Stimulated activated CD4-positive, alpha-beta T cell treated with anti-CD3 and anti-CD28 coated beads, Interleukin-15, amount 100 ng/mL, for 1 hour (primary cell): ENCODE measurements at places on chromosomes 5 and 9.

DNA sequence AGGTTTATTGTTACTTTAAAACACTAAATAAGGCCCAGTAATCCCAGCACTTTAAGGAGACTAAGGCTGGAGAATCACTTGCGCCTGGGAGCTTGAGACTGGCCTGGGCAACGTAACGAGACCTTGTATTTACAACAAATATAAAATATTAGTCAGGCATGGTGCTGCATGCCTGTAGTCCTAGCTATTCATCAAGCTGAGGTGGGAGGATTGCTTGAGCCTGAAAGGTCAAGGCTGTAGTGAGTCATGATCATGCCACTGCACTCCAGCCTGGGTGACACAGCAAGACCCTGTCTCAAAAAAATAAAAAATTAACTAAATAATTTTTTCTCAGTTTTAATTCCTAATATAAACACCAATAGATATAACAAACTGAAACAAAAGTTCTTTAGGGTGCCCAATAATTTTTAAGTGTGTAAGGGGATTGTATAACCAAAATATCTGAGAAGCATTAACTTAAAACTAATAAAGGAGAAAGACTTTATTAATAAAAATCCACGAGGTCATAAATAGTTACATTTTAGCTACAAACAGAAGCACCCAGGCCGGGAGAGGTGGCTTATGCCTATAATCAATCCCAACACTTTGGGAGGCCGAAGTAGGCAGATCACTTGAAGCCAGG is 32.7 kb downstream of the FAM13B start:
- DNase-seq = no peak

DNA sequence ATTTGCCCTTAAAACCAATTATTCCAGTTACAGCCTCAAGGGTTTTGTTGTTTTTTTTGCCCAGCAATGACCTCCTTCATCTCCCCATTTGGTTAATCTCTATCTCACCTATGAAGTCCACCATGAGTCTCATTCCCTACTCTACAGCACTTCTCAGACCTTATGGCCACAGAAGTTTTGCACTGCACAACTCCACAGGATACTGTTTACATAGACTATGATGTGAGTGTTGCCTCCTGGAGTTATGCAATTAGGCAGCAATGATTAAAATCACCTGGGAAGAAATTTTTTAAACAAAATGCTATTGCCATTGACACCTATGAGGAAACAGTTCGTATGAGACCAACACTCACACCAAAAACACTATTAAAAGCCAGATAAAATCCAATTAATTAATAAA is 39.7 kb downstream of the ZDHHC21 start:
- DNase-seq = no peak

DNA sequence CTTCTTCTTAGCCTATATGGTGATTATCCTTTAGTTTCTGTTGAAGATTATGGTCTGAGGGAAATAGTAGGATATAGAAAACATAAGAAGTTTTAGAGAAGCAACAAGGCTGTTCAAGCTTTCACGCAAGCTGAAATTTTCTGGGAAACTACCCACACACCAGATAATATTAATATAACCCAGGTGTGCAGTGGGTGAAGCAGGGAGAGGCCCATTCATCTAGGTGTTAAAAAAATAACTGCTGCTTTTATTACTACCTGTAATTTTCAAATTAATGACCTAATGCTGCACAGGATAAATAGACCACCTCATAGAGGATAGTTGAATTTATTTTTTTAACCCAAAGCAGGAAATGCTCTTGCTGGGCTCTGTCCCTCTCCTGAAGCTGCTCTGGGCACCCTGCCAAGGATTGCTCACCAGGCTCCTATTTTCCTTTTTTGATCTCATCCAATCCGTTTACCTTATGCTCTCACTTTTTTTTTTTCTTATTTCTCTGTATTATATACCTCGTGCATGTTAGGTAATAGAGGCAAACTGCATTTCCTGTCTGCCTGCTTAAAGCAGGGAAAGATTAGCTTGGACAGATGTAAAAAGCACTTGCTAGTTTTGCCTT is 124.3 kb upstream of the SLC12A2 start:
- no peak for DNase-seq

- DNase-seq = no peak
Measured at GRCh38 chr5:29548262-29548661, 1645.2 kb upstream of the CDH6 start.

- DNase-seq = no peak
Measured at GRCh38 chr5:180316586-180316985, 24.7 kb upstream of the MAPK9 start.

- no peak for DNase-seq
Measured at GRCh38 chr5:33049842-33050241, 338.7 kb downstream of the NPR3 start.
